ENCODE measurements at places on chromosomes 5 and 9. TPM values are rescaled to one million over a fixed set of nuclear protein-coding genes. Genes with fewer than 3 reads are reported as not detected.
A peak's percentile ranks its signal among the peaks of the same experiment; 100 is the strongest.

Gene PCDHB1
- total RNA-seq = not detected

Gene HARS2
- total RNA-seq = 29.3 TPM

Gene ZBTB5
- 10.2 TPM for total RNA-seq

Gene TNFSF15
- 0.62 TPM for total RNA-seq

Gene ZDHHC11
- total RNA-seq = 3.6 TPM

Gene FRMD3
- not detected for total RNA-seq

Gene TEX48
- not detected for total RNA-seq

Gene RNF130
- 11.9 TPM for total RNA-seq

Gene CATSPER3
- total RNA-seq = not detected

Gene TXNDC8
- total RNA-seq = not detected

Gene PALM2AKAP2
- total RNA-seq = 2.4 TPM

Gene BHMT2
- not detected for total RNA-seq

- no peak for DNase-seq
Observed at GRCh38 chr5:160703547-160704189, 148.3 kb downstream of the ATP10B start.

DNA sequence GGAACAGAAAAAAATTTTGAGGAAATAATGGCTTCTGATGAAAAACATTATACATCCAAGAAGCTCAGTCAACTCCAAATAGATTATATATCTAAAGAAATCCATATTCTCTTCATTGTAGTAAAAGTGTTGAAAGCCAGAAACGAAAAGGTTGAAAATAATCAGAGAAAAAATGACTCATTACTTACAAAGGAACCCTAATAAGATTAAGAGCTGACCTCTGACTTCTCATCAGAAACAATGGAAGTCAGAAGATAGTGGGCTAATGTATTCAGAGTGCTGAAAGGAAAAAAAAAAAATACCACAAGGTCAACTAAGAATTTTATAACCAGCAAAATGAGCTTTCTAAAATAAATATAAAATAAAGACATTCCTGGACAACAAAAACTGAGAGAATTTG is 60.0 kb downstream of the HSD17B4 start:
- no peak for DNase-seq

GRCh38 chr9:69324549-69325401 is at the start of gene ENTREP1:
Gene ENTREP1, plus strand, starts transcription at chr9:69325215. Its CDS starts 95 bp downstream, at chr9:69325310.
- DNase-seq = no peak

- DNase-seq = no peak
Observed at GRCh38 chr9:110650261-110650660, 18.3 kb upstream of the MUSK start.

DNA sequence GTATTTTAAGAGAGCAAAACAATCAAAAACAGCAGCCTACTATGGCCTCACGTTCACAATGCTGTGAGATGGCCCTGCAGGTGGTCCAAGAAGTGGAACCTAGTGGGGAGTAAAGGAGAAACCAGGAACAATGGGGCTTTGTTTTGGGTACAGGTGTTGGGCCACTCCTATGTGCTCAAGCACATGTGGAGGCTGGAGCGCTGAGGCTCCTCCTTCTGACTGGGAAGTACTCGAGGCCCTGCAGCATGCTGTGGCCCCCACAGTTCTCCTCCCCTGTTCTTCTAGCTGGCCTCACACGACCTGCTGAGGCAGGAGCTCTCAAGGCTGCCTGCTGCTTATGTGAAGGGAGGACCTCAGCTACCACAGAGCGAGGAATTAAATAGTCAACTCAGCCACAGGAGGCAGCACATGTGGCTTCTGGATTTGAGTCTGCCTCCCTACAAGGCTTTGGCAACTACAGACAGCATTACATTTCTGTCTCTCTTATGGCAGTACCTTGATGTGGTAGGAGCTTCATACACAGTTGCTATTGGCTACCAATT is 482.3 kb downstream of the SPOCK1 start:
- no peak for DNase-seq

DNA sequence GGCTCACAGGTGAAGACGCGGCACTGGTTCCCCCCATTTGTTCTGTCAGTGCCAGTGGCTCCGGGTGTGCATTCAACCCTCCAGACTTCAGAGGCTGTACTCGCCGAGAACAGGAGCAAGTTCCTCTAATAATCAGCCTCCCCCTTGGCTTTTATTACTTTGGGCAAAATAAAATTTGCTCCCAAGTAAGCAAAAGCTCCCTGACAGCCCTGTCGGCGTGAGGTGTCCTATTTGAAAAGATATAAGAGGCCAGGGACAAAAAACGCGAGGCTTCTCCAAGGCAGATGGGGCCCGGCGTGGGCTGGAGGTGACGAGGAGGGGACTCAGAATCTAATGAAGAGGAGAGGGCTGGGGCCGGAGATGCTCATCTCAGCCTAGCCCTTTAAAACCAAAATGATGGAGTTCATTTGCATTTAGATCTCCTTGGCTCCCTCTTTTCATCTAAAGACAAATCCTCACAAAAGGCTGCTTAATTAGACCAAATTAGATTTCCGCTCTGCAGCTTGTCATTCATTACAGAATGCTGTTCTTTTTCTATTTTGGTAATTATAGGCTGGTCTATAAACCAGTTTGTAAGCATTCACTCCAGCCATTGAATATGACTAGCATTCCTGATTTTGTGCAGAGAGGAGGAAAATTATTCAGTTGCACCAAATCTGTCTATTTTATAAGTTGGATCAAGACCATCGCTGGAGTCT is 68.5 kb downstream of the CFAP77 start:
- DNase-seq = no peak

GRCh38 chr9:121156263-121156731 is 45.4 kb downstream of the RAB14 start:
- peak; percentile 26 for DNase-seq

DNA sequence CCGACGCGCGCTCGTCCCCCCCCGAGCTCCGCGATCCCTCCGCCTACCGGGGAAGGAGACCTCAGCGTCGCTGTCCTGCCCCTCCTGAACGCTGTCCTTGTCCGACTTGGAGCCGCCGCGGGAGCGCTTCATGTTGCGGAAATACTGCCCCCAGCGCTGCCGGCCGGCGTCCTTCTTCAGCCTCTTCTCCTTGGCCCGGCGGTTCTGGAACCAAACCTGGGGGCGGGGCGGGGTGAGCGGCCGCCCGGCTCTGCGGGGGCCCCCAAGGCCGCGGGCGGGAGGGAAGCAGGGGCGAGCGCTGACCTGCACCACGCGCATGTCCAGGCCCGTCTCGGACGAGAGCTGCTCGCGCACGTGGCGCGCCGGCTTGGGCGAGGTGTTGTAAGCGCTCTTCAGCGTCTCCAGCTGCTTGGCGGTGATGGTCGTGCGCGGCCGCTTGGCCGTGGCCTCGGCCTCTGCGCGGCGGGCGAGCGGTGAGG is 6.3 kb downstream of the LHX3 start:
- no peak for DNase-seq

DNA sequence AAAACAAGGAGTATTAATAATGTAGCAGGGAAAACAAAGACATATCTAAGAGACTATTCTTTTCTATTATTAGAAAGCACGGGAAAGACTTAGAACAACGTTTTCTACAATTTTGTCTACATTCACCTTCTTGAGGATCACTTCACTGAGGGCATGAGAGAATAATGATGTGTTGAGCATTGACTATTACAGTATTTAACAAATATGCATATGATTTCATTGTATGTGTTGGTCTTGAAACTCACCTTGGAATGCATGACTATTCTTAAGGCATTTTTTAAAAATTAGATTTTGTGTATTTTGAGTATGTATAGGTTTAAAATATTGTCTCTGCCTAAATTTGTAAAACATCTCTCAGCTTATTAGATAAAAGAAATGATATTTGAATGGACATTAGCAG is 1.2 kb downstream of the FSD1L start:
- no peak for DNase-seq

DNA sequence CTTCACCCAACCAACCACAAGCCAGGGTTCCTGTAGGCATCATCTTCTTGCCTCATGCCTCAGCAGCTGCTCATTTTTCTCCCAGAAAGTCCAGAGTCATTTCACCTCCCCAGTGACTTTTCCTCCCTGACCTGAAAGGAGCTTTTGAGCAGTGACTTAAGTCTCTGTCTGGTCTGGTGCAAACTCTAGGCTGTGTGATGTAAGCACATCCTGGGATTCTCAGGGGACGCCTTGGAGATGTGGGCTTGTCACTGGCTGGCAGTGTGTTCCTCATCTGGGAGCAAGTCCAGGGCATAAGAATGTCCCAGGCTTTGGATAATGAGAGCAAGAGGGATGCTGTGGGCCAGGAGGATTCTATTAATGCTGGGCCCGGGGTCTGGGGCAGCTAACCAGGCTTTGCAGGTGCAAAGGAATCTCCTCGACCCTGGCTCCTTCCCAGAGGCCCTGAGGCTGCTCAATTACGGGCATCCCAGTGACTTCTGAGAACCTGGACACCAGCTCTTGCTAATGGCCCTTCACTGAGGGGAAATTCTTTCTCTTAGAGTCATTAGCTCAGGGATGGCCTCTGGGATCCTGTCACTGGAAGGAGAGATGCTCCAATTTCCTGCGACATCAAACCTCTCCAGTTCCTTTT is 211.0 kb upstream of the PANK3 start:
- DNase-seq = no peak

DNA sequence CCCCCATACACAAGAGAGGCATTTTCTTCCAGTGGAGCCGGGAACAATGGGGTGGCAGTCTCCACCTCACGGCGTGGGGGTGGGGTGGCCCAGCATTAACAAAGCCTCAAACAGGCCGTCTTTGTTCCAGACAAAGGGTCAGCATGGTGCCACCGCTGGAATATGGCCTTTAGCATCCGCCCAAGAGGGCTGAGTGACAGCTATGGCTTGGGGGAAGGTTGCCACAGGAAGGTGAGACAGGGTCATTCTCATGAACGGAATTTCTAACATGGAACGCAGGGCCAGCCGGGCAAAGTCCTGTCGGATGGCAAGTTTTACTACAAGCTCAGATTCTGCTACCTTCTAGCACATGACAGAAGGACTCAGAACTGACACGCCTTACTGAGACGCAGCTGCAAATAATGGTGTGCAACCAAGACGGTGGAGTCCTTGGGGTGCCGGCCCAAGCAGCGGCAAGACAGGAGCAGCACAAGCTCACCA is 64.0 kb downstream of the OTULIN start:
- DNase-seq = no peak

DNA sequence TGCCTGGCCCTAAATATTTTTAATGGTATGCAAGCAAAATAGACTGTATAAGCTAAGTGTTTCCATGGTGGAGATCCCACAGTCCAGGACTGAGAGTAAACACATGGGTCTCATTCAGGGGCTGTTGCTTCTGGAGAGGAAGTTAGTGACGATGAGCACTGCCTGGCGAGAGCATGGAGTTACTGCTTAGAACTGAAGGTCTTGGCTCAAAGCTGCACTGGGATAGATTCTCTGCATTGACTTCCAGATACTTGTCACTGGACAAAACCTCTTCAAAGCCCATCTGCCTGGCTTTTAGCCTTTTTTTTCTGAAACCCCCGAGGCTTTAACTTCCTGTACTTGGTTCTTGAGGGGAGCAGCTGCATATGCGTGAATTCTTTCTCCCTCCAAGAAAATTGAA is 39.2 kb downstream of the GPR107 start:
- DNase-seq = no peak

DNA sequence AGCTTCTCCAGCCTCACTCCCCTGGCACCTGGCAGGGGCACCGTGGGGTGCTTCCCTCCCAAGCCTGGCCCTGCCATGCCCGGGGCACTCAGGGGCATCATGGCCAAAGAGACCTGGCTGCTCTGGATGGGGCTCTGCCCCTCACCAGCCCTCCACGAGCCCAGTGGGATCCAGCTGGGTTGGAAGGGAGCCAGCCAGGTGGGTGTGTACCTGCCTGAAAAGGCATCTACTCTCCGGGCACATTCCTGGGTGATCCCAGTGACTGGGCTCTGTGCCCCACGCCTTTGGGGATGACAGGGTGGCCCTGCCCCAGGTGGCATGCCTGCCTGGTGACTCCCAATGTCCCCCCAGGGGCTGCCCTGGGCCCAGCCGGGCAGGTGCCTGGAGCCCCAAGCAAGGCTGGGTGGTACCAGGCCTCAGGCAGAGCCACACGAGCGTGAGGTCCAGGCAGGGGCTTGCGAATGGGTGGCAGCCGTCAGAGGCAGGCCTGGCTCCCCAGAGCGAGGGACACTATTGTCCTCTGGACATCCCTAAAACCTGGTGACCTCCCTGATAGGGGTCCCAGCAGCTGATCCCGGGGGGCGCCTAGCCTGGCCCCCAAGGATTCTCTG is 777 bp downstream of the GPSM1 start:
- no peak for DNase-seq

DNA sequence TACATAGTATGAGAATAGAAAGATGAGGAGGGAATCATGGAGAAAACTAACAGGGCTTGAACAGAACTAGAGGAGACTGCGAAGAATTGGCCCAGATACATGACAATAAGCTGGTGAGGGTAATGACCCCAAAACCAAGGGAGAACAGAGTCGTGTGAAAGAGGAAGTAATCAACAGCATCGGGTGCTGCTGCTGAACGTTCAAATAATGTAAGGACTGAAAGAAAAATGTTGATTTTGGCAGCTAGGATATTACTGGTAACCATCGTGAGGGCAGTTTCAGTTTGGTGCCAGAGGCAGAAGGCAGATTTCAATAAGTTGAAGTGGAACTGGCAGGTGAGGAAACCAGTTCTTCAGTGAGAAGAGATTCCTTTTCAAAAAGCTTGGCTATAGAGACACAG is 66.8 kb upstream of the SMC2 start:
- no peak for DNase-seq

DNA sequence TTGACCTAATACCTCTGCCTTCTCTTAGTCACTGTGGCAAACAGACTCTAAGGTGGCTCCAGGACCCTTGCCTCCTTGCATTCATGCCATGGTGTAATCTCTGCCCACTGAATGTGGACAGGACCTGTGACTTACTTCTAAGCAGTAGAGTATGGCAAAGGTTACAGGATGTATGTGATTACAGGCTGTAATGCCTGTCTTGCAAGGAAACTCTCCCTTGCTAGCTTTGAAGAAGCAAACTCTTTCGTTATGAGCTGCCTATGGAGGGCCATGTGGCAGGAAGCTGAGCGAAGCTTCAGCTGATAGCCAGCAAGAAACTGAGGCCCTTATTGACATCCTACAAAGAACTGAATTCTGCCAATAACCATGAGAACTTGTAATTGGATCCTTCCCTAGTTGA is 103.3 kb upstream of the HMHB1 start:
- no peak for DNase-seq

- DNase-seq = no peak
Observed at GRCh38 chr9:74666625-74667316, 169.6 kb downstream of the RORB start.

GRCh38 chr9:136403915-136404800 is 4.2 kb upstream of the SNAPC4 start:
- DNase-seq = peak; percentile 85

- DNase-seq = peak; percentile 81
Observed at GRCh38 chr5:76542887-76543690, 80.1 kb downstream of the F2RL2 start.

- peak; percentile 31 for DNase-seq
Observed at GRCh38 chr5:119063579-119064379, 7.1 kb upstream of the DMXL1 start.

GRCh38 chr9:113978725-113979342 is 99.3 kb downstream of the AMBP start:
- DNase-seq = no peak

- peak; percentile 38 for DNase-seq
Observed at GRCh38 chr5:141330299-141331080, at the start of gene PCDHGA1. Gene PCDHGA1, plus strand, starts transcription at chr5:141330514.

All from activated naive CD4-positive, alpha-beta T cell treated with anti-CD3 and anti-CD28 coated beads for 36 hours (primary cell).